ENCODE measurements at places on chromosomes 1 and 21.

GRCh38 chr1:69738458-69739250 lies 170.9 kb downstream of the LRRC7 start:
- DNase-seq, result no peak

GRCh38 chr1:192418552-192419285 lies 101.9 kb downstream of the RGS21 start:
- no peak for DNase-seq

- DNase-seq, result no peak
Measured at GRCh38 chr1:938088-938683, 14.5 kb downstream of the SAMD11 start.

DNA sequence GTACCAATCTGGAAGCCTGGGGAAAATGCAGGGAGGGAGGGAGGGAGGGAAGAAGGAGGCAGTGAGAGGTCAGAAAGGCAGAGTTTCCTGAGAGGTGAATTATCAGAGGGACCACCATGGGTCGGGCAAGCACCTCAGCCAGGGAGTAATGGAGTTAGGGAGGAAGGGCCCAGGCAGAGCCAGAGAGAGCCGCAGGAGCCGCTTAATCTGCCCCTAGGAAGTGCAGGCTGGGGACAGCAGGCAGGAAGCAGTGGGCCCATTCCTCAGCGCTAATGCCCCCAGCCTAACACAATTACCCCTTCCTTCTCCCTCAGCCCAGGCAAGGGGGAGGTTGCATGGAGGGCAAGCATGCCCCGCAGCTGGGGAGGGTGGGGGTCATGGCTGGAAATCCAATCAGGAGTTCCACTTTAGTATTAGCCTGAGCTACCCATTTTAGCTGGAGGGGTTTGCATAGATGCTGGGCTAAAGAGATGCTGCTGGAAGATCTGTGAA lies 109.0 kb downstream of the TMEM53 start:
- DNase-seq, result no peak

DNA sequence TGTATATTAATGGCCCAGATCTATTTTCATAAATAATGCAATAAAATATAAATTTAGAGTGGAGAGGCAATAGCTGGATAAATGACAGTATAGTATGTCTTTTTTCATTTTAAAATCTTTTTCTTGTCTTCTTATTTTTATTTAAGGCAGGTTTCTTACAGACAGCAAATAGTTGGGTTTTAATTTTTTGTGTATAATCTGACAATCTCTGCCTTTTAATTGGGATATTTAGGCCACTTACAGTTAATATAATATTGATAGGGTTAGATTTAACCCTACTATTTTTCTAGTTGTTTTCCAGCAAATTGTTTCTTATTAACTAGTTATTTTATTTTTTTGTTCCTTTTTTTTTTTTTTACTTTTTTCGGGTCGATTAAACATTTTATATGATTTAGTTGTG lies 23.3 kb upstream of the KCTD3 start:
- DNase-seq, result no peak

DNA sequence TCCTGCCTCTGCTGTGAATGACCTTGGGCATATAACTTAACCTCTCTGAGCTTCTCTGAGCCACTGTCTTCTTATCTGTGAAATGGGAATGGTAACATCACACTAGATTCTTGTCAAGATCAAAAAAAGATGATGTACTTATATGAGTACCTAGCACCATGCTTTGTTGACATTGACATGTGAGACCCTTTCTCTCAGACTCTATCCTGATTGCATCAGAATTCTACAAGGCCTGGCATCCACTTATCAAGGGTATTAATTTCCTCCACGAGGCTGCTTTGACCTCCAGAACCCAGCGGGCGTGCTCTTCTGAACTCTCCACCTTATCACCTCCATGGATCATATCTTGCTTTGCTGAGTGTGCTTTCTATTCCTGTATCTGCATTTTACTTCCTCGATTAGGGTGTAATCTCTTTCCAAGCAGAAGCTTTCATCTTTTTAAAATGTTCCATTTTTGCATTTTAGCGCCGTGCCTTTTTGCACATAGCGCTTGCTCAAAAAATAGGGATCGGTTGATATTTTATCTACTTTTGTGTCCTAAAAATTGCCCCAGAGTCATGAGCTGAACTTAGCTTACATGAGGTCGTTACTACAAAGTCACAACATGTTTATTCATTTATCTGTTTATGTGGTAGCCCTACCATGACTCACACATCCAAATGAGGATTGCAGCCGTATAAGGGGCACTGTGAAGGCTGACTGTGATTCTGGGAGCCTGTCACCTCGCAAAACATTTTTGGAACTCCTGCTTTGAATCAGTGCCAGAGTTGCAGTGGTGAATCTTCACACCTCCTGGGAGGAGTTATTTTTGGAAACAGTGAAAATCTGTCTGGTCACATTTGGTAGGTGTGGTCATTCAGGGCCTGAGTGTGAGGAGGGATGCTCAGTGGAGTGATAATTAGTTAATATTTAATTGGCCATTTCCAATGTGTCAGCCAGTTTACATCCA lies 63.2 kb downstream of the IER5 start:
- no peak for DNase-seq

DNA sequence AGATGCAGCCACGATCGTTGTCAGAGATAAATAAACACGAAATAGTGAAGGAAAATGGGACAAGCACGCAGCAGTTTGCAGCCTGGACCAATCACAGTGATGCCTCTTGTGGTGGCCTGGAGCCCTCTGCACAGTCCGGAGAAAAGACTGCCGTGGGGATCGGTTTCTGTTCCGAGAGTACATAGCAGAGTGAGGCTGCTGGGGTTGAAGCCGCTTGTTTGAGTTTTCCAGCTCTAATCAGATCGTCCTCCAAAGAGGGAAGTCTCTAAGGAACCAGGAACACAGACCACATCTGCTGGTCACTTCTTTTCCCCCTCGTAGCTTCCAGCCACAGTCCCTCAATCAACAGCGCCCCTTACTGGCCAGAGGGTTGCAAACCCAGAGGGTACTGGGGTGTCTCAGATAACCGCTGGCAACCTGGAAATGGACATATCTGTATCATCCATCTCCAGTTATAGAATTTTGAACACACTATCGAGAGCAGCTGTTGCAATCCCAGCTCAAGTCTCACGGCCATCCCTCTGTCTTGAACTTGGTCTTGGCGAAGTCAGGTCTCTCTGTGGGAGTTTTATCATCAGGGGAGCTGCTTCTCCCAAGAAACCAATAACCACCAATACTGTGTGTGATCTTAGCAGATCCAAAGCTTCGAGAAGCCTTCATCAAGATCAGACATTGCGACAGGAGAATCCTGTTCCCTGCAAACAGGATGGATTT lies 57.4 kb downstream of the OLIG1 start:
- DNase-seq, result peak; percentile 18

GRCh38 chr1:86965012-86965826 lies 50.8 kb downstream of the HS2ST1 start:
- DNase-seq, result no peak

DNA sequence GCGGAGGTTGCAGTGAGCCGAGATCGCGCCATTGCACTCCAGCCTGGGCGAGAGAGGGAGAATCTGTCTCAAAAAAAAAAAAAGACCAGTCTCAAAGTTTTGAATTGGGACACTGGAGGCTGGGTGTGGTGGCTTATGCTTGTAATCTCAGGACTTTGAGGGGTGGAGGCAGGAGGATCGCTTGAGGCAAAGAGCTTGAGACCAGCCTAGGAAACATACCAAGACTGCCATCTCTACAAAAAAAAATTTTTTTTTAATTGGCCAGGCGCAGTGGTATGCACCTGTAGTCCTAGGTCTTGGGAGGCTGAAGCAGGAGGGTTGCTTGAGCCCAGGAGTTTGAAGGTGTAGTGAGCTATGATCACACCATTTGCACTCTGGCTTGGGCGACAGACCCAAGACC lies 3.9 kb downstream of the ZBTB8B start:
- DNase-seq, result no peak

- no peak for DNase-seq
Measured at GRCh38 chr1:206909161-206909882, 12.1 kb downstream of the IL24 start.

- DNase-seq, result no peak
Measured at GRCh38 chr1:212486619-212486975, 53.9 kb downstream of the NENF start.

GRCh38 chr1:1624443-1625403 lies 7.2 kb upstream of the MMP23B start:
- DNase-seq, result no peak

DNA sequence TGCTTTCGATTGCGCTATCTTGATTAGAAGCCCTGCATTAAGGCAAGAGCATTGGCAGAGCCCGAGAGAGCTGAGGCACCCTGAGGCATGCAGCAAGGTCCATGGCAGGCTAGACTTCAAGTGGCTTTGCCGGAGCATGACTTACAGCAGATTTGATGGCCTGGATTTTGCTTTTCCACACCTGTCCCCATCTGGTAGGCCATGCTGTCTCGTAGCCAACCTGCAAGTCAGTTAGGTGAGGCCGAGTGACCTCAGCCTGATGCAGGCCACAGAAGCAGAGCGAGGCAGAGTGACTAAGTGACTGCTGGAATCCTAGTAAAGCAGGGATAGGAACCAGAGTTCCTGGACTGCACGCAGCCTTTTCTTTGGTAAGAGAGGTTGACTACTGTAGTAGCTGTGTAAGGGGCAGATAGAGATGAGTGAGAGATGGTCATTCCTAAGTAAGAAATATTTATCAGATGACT lies 148.9 kb downstream of the PBX1 start:
- DNase-seq, result no peak

DNA sequence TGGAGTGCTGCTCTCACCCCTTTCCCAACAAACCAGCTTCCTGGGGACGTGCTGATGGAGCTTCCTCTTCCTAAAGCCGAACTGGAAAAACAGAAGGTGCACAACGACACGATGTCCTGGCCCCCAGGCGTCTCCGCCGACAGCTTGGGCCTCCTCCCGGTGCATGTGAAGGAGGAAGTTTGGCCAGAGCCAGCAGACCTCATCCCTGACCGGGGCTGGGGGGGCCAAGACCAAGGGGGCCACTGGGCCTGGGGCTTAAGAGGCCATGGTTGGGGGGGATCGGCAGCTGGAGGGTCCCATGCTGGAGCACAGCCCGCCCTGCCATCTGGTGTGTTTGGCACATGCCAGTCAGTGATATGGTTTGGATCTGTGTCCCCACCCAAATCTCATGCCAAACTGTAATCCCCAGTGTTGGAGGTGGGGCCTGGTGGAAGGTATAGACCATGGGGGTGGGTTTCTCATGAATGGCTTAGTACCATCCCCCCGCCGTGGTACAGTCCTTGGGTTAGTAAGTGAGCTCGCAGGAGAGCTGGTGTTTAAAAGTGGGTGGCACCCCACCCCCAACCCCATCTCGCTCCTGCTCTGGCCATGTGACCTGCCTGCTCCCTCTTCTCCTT lies 6.4 kb downstream of the HES4 start:
- no peak for DNase-seq

- DNase-seq, result no peak
Measured at GRCh38 chr1:225896937-225897549, 8.1 kb upstream of the LEFTY1 start.

DNA sequence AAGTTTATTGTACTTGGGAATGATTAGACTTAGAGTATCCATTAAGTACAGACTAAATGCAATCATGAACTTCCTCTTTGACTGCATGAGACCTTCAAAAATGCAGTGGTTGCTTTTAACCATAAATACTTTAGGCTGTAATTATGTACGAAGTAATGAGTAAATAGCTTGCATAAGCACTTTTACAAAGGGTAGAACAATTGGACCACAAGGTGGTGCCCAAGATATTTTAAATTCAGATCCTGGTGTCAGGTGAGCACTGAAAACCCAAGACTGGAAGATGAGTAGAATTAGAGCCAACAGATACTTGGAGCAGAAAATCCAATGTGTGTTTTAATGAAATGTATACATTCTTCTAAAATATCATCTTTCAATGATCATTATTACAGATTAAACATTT lies 43.4 kb upstream of the RHOU start:
- no peak for DNase-seq

DNA sequence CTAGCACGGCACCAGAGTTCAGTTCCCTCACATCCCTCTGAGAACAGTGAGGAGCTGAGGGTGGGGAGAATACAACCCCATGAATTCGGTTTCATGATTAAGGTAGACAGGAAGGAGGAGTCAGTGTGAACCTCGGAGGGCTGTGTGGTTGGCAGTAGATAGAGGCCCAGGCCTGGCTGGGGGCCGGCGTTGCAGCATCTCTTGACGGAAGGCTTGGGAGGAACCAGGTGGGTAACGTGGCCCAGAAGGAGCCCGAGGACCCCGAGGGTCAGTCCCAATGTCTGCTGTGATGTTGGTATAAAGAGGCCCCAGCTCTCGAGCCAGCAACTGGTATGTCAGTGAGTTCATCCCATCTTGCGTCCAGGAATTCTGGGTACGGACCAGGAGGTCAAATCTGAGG lies 5.5 kb downstream of the PPOX start:
- no peak for DNase-seq

GRCh38 chr1:53605181-53605580 lies 133.8 kb downstream of the GLIS1 start:
- no peak for DNase-seq

DNA sequence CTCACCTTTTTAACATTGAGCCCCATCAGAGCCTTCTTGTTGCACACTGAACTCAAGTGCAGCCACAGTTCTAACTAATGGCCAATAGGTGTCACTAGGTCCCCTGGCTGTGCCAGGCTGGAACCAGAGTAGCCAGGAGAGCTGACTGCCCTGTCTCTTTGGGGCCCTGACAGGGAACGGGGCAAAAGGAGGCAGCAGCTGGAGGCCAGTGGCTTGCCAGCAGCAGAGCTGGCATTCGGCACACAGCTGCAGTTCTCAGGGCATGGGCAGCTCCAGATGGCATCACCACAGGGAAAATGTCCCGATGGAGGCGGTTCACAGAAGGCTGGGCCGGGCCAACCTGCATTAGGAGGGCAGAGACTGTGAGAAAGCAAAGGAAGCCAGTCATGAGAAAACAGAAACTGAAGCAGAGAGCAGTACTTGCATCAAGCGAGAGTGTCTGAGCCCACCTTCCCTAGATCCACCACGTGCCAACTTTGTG lies 188.6 kb downstream of the FCRL5 start:
- DNase-seq, result peak; percentile 13

DNA sequence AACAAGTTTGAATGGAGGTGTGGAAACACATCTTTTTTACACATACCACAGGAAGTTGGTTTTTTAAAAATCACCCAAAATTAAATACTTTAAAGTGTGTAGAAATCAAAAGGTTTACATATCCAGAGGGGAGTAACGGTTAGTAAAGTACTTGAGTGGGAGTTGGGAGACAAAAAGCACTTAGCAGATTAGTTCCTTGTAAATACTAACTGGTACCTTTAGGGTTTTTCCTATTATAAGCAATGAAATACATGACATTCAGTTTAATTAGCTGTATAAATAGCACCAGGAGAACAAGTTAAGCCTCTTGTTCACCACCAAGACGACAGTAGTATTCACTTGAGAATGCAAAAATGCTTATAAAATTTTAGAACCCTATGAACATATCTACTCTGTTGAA lies 23.7 kb upstream of the RAVER2 start:
- no peak for DNase-seq

GRCh38 chr1:216046336-216046735 lies 376.9 kb downstream of the USH2A start:
- DNase-seq, result no peak

GRCh38 chr1:9126511-9126910 lies 2.4 kb downstream of the GPR157 start:
- no peak for DNase-seq

Measured in non-pigmented ciliary epithelial cell (primary cell).